ENCODE measurements at places on chromosomes 3 and 15.

DNA sequence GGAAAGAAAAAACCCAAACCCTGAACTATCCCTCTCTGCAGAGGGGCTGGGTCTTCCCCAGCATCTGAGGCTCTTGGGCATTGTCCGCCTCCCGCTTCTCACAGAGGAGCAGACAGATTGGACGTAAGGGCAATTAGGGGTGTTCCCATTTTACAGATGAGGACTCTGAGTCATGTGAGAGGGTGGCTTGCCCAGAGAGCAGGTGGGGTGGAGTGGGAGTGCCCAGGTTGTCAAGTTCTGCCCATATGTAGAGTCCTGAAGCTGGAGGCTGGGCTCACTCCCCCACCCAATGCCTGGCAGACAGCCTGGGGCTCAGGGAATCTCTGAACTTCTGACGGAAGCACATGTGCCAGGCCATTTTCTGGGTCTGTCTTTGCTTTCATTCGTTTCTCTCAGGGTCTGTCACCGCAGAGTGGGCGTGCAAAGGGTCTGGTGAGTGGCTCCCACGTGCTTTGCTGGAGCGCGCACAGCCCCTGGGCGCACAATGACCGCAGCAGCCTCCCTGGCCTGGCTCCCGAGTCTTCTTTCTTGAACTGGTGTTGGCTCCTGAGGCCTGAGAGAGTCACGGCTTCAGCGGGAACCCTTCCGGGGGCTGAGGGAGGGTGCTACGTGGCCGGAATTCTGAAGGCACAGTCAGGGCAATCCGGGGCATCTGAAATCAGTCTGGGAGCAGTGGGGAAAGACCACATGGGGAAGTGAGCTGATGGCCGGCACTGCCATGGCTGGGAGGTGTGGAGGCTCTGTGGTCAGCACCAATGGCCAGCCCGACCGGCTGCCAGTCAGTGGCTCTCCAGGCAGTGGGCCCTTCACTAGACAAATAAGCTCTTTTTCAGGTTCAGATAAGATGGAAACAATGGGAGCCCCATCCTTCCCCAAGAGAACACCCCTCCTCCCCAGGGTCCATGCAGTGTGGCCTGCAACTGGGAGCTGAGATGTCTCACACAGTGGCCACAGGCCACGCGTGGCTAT is 1.1 kb upstream of the TRPM1 start:
- no peak for DNase-seq

DNA sequence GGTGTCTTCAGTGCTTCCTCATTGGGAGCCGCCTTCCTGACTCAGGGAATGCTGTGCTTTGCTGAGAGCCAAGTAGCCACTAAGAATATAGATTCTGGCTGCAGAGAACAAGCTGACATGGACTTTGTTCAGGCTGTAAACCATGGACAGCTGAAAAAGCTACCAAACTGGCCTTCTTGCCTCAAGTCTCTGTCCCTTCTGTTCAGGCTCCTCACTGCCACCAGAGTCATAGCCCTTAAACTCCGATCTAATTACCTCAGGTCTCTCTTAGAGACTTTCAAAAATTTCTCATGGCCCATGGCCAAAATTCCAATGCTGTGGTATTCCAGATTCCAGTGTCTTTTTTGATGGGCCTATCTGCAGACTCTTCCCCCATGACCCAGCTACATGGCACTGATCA is 19.4 kb upstream of the PTX3 start:
- DNase-seq, result no peak

GRCh38 chr15:37940876-37941275 is 6.4 kb downstream of the TMCO5A start:
- DNase-seq, result no peak

DNA sequence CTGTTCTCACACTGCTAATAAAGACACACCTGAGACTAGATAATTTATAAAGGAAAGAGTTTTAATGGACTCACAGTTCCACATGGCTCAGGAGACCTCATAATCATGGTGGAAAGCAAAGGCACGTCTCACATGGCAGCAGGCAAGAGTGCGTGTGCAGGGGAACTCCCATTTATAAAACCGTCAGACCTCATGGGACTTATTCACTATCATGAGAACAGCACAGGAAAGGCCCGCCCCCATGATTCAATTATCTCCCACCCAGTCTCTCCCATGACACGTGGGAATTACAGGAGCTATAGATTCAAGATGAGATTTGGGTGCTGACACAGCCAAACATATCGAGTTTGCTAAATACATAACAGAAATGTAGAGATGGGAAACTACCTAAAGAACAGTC is 39.5 kb upstream of the DGKG start:
- no peak for DNase-seq

DNA sequence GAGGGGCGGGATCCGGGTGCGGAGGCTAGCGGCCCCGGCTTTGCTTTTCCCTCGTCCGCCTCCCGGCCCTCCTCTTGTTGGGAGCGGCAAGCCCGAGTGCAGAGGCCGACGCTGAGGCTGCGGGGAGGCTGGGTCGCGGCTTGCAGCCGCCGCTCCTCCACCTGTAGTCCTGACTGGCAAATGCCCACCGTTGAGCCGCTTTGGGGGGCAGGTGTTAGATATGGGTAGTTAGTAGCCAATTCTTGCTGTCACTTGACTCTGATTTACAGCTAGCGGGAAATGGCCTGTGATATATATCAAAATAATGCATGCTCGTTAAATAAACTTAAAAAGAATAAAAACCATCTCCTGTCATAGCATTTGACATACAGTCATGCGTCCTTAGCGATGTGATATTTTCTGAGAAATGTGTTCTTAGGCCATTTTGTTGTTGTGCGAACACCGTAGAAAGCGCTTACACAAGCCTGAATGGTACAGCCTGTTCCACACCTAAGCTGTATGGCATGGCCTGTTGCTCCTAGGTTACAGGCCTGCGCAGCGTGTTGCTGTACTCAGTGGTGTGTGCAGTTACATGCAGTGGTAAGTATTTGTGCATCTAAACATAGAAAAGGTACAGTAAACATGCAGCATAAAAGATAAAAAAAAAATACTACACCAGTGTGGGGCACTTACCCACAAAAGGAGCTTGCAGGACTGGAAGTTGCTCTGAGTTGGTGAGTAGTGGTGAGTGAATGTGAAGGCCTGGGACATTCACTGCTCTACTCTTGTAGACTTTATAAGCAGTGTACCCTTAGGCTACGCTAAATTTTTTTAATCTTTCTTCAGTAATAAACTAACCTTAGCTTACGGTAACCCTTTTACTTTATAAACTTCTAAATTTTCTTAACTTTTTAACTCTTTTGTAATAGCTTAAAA is 873 bp downstream of the CAPN7 start:
- DNase-seq, result no peak

- no peak for DNase-seq
These were observed 4.7 kb downstream of the BHLHE40 start for GRCh38 chr3:4983739-4984510.

GRCh38 chr3:51280176-51280575 is 104.9 kb upstream of the MANF start:
- no peak for DNase-seq

DNA sequence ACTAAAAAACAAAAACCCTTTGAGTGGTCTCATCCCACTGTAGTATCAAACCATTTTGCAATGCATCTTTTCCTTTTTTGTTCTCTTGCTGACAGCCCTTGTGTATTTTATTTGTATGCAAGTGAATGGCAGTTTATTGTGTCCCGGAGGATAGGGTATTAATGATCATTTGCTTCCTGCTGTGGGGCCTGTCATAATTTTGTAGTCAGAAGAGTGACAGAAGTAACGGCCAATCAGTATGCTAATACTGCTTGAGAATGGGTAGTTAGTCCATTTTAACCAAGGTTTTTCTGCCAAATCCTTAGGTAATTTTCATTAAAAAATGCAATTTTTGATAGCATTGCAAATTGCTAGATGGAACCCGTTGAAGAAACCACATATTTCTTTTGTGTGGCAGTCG is 75.5 kb upstream of the PLSCR5 start:
- no peak for DNase-seq

DNA sequence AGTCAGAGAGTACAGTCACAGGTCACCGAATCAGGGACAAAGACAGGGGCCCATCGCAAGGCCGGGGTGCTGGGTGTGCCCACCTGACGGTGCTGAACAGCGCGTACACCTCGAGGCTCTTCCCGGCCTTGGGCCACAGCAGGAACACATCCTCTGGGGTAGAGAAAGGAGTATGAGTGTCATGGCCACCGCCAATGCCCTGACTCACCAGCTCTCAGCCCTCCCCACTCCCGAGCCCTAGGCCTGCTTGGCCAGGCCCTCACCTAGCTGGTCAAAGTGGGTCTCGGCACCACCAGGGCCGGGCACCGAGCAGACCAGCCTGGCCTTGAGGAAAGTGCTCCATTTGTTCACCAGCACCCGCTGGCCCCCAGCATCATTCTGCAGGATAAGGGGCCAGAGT is 4.2 kb downstream of the SEMA3G start:
- no peak for DNase-seq

DNA sequence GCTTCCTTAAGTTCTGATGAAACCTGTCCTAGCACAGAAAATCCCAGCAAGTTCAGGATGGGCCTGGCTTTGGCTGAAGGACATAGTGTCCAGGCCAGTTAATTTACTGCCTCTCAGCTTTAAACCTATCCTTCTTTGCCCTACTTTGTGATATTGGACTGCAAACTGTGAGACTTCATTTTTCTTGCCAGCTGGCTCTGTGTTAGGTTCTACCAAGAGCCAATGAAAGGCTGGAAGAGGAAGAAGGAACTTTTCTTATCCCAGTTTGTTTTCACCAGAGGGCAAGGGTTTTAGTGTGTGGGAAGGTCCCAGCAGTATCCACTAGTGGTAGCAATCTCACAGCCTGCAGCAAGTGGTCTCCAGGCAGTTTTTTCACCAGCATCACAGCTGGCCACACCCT is 18.2 kb downstream of the DCUN1D1 start:
- DNase-seq, result no peak

- DNase-seq, result no peak
These were observed 18.3 kb downstream of the TRH start for GRCh38 chr3:129992781-129993180.

DNA sequence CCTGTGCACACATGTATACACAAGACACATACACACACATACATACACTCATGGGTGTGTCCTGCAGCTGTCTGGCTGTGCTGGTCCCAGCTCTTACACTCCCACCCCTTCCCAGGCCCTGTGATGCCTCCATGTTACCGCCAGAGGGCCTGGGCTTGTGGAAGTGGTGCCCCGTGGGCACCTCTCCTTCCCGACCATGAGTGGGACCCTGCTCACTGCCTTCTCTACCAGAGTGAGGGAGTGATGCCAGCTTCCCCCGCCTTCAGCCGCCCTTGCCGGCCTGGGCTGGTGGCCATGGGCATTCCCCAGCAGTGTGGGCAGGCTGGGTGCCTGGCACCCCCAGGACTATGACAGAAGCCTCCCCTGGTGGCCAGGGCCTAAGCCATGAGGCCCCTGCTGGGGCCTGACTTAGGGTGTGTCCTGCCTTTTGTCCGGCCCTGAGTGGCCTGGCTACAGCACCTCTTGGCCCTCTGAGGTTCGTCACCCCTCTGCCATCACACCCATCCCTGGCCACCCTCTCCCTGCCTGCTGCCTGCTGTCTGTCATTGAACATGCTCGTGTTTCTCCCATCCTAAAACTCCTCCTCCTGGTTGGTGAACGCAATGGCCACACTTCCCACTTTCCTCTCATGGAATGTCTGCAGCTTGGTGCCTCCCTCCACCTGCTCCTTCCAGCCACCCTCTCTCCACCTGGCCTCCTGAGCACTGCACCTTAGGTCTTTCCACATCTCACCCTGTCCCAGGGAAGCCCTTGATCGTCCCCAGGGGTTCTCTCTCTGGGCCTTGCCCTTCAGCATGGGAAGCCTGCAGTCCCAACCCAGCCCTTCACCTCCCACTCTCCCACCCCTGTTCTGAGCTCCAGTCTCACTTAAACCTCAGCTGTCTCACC is 14.6 kb downstream of the HDAC11 start:
- no peak for DNase-seq

- DNase-seq, result no peak
These were observed 53.2 kb downstream of the MEF2A start for GRCh38 chr15:99618941-99619411.

GRCh38 chr15:64746921-64747320 is 28.5 kb downstream of the RBPMS2 start:
- no peak for DNase-seq

DNA sequence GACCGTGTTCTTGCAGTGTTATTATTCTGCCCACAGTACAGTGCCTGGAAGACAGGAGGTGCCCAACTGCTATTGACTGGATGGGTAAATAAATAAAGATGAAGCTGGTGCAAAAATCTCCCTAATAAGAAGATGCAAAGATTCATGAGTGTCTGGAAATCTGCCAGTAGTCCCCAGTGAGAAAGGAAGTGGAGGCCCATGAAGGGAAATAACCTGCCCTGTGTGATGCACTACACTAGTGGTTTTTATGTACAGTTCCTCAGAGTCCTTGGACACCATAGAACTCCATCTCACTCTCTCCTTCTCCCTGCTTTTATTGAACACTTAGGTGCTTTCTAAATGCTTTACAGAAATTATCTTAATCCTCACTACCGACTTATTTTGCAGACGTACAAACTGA is 8.3 kb upstream of the SUCLG2 start:
- DNase-seq, result no peak

DNA sequence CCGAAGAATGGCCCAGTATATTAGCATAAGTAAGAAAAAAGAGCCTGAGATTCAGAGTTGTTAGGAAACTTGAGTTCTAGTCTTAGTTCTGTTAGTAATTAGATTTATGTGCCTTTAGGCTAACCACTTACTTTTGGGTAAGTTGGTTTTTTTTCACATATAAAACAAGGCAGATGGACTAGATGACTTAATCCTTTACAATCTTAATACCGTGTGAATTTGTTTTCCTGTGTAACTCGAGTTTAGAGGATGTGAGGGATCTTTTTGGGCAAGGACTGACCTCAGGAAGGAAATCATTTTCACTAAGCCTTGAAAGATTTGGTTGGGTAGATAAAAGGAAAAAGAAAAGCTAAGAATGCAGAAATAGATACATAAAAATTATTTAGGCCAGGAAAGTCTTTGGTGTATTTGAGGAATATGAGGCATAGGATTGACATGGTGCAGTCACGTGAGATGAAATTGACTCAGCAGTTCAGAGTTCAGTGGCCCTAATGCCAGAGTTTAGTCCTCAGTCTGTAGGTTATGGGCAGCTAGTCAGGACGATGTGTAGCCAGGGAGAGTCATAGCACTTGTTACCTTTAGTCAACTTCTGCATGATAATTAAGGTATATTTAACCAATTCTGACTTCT is 34.6 kb downstream of the PAK2 start:
- DNase-seq, result no peak

DNA sequence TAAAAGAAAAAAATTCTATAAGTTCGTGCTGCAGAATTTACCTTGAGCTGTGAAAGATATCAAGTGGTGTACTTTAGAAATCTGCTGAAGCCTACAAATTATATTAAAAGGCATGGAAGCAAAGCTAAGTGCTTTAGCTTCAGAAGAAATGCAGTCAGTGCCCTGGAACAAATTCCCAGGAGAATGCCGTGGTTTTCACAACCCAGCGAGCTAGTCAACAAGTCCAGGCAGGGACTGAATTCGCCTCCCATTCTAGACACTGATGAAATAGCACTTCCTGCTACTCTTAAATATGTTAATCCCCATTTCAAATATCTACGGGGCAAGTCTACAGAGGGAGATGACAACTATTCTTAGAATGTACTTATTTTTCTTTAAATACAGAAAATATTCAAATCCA is 326.4 kb upstream of the IGF1R start:
- peak; percentile 19 for DNase-seq
